ENCODE measurements at places on chromosomes 4 and X.
A peak's percentile ranks its signal among the peaks of the same experiment; 100 is the strongest.

DNA sequence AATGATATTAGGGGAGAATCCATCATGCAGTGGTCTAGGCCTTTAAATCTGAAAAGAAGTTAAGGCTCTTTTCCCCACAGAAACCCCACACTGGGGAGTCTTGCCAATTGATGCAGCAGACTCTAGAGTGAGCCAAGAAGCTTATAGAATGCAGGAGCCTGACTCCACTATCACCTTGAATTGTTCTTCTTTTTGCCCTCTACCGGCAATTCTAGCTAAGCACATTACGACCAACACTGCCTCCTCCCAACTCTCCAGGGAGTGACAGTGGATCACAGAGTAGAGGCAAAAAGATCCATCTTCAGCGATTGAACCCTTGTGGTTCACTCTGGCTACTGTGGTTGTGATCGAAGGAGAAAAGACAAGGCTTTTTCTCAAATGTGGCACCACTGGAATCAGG, 331.5 kb downstream of the NKX6-1 start:
- no peak for DNase-seq

GRCh38 chr4:154625971-154626370, 13.5 kb upstream of the FGG start:
- no peak for DNase-seq

DNA sequence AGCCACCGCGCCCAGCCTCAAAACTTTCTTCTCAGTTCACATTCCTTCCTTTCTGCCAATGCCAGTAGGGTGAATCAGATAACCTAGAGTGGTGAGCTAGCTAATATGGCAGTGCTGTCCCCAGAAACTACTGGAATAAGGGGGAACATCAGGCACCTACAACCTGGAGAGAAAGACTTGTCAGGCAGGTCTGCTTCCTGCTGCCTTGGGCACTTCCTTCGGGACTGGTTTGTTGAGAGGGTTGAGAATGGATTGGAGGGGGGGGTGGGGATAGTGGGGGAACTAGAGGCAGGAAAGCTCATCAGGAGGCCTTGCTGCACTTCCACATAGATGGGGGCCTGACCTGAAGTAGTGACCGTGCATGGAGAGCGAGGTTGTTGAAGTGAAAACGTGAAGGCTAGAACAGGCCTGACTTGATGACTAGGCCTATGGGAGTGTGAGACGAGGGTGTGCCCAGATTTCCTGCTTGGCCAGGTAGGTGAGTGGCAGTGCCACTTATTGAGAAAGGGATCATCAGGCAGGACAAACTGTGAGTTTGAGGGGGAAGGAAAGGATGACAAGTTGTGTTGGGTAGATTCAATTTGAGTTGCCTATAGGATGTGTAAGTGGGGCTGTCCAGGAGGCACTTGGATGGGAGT, 33.4 kb downstream of the SLC25A5 start:
- DNase-seq = no peak

GRCh38 chr4:38751341-38752010, 31.3 kb downstream of the TLR10 start:
- DNase-seq = no peak

GRCh38 chr4:80500613-80501012, 165.1 kb downstream of the CFAP299 start:
- DNase-seq = peak; percentile 70

DNA sequence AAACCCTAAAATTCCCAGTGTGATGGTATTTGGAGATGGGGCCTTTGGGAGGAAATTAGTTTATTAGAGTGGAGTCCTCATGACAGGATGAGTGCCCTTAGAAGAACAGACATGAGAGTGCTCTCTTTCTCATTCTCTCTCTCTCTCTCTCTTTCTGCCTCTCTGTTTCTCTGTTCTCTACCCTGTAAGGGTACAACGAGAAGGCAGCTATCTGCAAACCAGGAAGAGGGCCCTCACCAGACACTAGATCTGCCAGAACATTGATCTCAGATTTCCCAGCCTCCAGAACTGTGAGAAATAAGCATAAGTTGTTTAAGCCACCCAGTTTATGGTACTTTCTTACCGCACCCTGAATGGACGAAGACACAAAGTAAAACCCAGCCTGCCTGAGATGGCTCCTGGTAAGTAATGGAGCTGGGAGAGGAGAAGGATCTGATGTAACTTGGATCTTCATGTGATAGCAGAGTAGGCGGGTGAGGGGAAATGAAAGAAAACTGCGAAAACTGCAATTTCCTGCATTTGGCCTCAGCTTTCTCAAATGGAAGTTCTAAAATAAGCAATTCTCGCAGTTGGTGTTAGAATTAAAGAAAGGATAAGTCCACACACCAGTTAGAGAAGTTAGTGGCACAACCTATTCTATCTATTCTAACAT, 8.7 kb upstream of the CDS1 start:
- no peak for DNase-seq

DNA sequence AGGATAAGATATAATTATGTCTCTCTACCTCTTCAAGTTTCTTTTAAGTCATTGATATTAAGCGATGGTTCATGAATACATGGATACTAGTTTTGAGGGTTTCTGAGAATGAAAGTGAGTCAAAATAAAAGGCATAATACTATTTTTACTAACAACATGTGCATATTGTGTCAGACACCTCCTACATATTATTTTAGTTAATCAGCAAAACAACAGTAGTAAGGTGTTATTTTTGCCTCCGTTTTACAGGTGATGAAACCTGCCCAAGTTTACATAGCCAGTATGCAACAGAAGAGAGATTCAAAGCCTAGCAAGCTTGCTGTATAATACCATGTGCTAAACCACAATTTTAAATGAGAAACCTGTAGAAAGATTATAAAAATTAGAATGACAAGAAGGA, 544.1 kb downstream of the EPHA5 start:
- DNase-seq = no peak

DNA sequence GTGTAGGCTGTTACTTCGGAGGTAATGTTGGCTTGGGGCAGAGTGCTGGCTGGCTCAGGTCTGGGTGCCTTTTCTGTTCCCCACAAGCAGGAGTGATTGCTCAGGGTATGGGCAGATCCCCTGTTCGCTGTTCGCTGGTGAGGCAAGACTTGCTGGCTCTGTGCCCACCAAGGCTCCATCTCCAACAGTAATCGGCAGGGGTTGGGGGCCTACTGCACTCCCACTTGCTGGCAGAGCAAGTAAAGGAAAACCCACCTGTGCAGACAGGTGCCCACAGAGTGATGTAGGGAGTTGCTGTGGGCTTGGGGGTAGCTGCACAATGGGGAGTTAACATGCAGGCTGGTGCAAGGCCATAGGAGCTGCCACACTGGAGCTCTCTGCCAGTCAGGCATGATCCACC, 8.0 kb upstream of the TMSB15C start:
- no peak for DNase-seq

DNA sequence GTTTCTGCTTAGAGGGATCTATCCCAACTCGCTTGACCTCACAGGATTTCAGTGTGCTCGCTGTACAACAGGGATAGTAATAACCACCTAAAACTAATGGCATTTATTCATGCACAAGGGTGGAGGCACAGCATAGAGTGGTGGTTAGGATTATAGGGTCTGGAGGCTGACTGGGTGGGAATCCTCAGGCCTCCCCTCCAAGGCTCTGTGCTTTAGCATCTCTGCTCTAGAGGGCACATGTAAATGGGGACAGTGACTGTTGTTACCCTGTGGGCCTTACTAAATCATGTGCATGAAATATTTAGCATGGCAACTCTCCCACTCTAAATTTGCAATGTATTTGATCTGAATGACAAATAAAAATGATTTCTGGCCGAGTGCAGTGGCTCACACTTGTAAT, 29.2 kb downstream of the VCX2 start:
- DNase-seq = no peak

DNA sequence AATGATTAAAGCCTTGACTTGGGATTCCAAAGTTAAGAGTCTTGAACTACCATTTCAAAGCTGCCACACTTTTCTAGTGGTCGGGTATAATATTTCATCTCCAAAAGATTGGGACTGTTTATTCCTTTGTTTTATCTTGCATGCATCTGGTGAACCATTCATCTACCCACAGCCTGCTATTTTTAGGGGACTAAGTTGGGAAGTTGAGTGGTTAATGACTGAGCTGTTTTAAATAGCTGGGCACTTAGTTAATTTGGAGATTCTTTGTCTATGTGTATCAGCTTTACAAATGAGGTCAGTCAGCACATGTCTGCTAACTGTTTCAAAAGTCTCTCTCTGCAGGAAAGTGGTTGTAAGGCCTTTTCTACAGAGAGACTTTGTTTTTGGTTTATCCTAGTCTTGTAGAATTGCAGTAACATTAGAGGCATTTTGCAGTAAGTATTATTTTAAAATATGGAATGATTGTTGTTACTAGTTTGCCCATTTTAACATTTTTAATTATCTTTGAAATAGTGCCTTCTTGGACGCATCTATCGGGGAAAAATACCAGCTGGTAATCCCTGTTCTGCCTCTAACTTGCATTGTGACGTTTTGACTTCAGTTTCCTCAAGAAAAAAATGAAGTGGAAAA, 8.2 kb downstream of the BMP2K start:
- DNase-seq = no peak

GRCh38 chrX:134373736-134374135, 86.2 kb upstream of the HPRT1 start:
- DNase-seq = no peak

GRCh38 chr4:62407534-62407933, 1207.4 kb downstream of the ADGRL3 start:
- no peak for DNase-seq

GRCh38 chr4:137998666-137999429, 243.3 kb downstream of the SLC7A11 start:
- DNase-seq = no peak

GRCh38 chr4:55173580-55173979, 48.2 kb upstream of the KDR start:
- DNase-seq = no peak

GRCh38 chrX:68440940-68441339, 7.6 kb upstream of the OPHN1 start:
- no peak for DNase-seq

- no peak for DNase-seq
Observed at GRCh38 chr4:113880240-113881028, 99.0 kb downstream of the ARSJ start.

GRCh38 chrX:9127986-9128385, 94.1 kb upstream of the FAM9B start:
- DNase-seq = no peak

DNA sequence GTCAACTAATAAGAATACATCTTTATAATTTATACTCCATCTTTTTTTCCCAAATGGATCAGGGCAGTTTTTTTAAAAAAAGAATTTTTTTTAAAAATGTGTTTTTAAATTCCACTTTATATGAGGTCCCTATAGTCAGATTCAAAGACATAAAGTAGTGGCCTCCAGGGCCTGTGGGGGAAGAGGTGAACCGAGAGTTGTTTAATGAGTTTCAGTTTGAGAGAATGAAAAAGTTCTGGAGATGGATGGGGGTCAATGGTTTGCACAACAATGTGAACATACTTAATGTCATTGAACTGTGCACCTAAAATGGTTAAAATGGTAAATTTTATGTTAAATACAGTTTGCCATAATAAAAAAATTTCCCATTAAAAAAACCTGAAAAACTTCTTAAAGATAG, 53.8 kb downstream of the ZNF827 start:
- DNase-seq = no peak

- peak; percentile 23 for DNase-seq
Observed at GRCh38 chrX:30831082-30831481, 58.0 kb downstream of the TAB3 start.

DNA sequence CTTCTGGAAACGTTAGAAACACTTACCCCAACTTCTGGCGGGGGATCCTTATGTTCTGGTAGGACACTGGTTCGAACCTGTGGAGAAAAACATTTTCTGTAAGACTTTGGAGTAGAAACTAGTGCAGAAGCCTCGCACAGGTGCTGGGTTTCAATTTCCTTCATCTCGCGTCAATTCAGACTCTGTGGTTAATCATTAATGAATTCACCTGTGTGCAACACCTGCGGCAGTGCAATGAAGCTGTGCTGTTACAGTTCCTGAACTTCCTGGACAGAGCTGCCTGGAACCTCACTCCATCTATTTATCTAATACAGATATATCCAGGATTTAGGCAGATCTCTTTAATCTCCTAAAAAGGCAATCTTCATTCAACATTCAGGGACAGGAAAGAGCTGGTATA, 531.4 kb downstream of the INPP4B start:
- DNase-seq = no peak

DNA sequence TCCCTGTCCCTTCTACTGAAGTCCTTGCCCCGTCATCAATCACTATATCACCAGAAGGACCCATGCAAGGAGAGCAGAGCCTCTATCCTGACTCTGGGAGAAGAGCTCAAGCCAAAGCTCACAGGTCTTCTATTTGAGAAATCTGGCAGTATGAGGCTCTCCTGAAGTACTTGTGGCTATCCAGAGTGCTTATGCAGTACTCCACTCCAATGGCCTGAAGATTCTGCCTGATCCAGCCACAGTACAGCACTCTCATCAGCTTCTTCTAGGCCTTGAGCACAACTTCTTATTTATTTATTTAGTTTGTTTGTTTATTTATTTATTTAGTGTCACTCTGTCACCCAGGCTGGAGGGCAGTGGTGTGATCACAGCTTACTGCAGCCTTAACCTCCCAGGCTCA, 13.0 kb downstream of the USP26 start:
- no peak for DNase-seq

DNA sequence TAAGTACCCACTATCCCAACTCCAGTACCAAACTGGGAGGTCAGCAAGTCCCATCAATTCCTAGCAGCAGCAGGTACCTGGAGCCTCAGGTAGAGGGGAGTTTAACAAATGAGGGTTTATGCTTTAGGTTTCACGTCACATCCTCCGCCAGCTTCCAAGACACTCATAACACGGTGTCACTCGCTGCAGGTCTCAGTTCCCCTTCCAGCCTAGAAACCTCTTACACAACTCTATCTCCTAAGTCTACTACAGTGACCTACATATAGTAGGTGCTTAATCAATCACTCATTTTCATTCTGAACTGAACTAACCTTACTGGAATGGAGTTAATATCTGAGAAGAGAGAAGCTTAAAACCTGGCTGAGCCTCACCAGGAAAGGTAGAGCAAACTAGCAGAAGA, 96.0 kb downstream of the EFHC2 start:
- DNase-seq = no peak

DNA sequence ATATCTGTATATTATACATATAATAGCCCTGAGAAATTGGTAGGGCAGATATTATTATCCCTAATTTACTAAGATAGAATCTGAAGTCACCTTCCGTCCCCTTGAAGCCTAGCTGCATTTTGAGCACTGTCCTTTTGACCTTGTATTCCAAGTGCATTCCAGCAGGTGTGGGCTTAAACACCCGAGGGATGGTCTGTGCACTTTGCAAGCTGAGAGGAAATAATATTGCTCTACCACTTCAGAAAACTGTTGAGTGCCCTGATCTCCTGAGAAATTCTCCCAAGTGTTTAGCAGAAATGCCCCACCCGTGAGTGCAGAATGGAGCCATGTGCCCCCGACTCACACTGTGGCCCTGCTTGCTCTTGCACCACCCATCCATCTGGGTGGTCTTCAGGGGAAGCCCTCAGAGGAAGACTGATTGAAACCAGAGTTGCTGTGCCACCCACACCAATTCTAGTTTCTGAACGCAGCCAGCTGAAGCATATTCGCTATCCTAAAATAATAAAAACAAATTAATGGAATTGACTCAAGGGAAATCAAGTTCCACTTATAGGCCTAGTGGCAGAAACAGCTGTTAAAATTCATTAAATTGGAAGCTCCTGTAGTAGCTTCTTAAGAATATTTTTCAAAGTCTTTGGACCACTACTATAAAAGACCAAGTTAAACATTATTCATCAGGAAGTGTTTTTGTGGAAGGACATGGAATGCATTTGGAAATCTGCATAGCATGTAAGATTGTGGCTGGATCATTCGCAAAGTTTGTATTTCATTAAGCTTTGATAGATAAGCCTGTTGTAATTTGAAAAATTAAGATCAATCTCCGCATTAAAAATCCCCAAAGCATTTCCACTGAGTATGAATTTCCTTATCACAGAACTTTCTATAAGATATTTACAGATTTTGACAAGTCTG, 41.3 kb upstream of the PRKG2 start:
- no peak for DNase-seq

- DNase-seq = no peak
Observed at GRCh38 chr4:94472056-94472826, 20.5 kb downstream of the PDLIM5 start.
